Endodermal cell (in vitro differentiated cells): ENCODE measurements at places on chromosomes 12 and 14. TPM values are rescaled to one million over a fixed set of nuclear protein-coding genes. Genes with fewer than 3 reads are reported as not detected.

DNA sequence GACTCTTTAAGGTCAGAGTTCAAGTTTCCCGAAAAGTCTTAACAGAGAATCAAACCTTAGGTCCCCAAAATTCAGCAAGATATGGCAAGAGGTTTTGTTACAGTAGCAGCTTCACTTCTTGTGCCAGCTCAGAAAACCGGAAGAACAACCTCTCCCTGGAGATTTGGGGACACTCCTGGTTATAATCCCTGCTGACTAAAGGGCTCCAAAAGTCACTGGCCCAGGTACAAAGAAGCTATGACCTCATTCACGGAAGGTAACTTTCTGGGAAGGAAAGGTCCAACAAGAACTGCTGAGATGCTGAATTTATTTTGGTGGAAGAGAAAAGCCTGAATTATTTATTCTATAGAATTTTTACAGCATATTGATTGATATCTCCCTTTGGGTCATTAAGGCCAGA lies 55.6 kb upstream of the DIO2 start:
- no peak for DNase-seq

Gene WDR89
- total RNA-seq: 23.2 to 26.7 TPM (median 24.7 TPM) in 3 replicates

DNA sequence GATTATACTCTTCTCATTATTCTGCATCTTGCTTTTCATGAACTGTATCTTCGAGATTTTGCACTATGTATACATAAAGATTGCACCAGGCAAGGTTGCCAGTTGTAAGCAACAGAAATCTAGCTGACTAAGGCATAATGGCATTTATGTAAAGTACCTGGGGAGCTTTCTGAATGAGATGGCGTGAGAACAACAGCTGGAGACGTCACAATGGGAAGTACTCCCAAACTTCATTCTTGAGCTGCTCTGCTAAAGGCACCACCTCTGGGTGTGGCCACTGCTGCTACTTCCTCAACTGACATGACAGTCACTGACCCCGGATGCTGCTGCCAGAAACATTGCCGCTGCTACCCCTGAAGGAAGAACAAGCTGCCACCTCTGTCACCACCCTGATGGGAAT lies 220.7 kb downstream of the NOVA1 start:
- peak; percentile 63 for DNase-seq

DNA sequence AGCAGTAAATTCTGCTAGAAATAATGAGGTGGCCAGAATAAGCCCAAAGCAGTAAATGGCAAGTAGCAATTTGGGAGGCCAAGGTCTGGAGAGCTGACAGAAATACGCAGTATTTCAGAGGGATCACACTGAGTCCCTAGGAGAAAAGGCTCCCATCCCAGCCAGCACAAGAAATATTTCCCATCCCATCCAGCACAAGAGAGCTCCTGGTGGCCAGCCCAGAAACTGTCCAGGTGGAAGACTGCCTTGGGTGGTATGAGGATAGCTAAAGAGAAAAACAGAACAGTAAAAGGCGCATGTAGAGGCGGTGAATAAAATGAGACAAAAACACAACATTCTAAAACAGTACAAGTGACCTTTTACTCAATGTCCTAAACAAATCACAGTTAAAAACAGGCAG lies 120.7 kb downstream of the HECTD4 start:
- DNase-seq: peak; percentile 85

Gene USP44
- total RNA-seq: 30.8 and 41.5 TPM in 2 replicates

Gene TSHR
- 0.58 to 1.1 TPM (median 0.61 TPM) in 3 replicates for total RNA-seq

Gene PLCZ1
- not detected in 3 replicates for total RNA-seq

- no peak for DNase-seq
Observed at GRCh38 chr14:58824106-58824505, 186.3 kb downstream of the DACT1 start.

- no peak for DNase-seq
Observed at GRCh38 chr14:20986811-20987210, 3.0 kb upstream of the METTL17 start.

DNA sequence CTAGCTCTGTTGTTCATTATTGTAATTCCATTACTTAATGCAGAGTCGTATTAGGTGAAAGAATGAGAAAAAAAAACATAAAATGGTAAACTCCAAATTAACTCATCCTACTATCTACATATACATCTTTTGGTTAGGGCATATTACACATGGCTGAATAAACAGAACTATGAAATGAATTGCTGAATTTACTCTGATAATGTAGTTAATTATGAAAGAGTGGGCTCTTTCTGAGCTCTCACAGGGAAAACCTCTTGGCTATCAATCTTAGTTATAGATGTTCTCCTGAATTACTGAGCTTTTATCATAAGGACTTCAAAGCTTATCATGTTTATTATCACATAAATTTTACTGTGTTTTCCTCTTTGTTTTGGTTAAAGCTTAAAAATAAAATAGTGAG lies 798.5 kb upstream of the MDGA2 start:
- DNase-seq: no peak

Gene FIGNL2
- 11.7 to 18.9 TPM (median 17.7 TPM) in 3 replicates for total RNA-seq

Gene B4GALNT3
- total RNA-seq: 61.5 to 69.6 TPM (median 66.1 TPM) in 3 replicates

DNA sequence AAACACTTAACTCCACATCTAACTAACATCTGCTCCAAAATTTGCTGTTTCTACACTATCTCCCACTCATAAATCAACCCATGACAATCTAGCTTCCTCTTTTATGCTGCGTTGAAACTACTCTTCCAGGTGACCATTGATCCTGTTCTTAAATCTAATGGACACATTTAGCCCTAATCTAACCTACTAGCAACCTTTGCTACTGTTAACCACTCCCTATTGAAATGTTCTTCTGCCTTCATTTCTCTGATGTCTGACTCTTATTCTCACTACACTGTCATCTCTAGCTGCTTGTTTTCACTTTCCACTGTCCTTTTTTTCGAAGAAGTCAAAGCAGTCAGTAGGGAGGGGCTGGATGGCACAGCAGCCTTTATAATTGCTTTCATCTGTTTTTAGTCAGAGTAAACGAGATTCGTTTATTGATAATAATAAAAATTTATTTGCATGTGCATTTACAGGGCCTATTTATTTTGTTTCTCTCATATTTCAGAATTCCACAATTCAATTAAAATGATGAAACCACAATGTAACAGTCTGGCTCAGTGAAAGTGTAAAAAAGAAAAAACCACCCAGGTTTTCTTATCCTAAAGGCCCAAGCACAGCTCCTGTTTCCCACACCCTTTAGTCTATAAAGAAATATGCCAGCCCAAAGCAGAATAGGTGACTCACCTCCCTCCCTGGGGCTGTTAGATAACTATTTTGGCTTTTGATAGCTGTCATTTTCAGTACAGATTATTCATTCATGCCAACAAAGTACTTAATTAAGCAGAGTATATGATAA lies 44.9 kb downstream of the ATP2B1 start:
- no peak for DNase-seq

Gene ALX1
- total RNA-seq: 1.3 TPM in 2 replicates

DNA sequence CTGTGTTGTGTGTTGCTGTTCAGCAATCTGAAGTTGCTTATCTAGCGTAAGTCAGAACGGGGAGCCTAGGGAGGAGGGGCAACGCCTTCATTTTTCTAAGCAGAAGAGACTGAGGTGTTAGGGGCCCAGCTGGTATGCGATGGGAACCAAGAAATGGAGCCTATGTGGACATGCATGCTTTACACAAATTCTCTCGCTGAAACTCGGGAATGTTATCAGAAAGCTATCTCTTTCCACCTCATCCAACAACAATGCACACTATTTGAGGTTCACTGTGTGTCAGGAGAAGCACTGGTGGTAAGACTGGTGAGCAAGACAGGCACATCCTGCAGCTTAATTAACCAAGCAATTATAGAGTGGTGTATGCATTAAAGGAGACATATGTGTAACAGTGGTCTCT lies 89.7 kb downstream of the NRXN3 start:
- DNase-seq: no peak

Gene E2F7
- 6.4 to 22.5 TPM (median 21.0 TPM) in 3 replicates for total RNA-seq

- no peak for DNase-seq
Observed at GRCh38 chr14:49396801-49397200, 189.4 kb downstream of the RPS29 start.

GRCh38 chr14:21302013-21302835 lies 22.3 kb downstream of the RPGRIP1 start:
- DNase-seq: no peak

Gene ACOT6
- 0.27 TPM in 1 of 3 replicates, not detected in the others for total RNA-seq

DNA sequence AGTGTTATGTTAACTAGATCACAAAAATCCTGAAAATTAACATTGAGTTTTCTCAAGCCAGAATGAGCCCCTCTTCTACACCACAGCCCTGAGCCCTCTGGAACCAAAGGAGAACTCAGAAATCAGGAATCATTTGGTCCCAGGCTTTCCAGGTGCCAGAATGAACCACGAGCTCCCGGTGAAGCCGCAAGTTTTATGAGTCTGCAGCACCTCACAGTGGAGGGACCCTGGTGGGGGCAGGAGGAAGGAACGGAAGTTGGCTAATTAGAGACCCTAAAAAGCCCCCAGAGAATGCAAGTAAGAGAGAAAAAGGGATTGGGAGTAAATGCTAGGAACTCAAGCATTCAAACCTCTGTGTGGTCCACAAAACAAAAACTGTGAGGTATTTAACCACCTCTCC lies 52.9 kb upstream of the BCL2L14 start:
- peak; percentile 79 for DNase-seq

DNA sequence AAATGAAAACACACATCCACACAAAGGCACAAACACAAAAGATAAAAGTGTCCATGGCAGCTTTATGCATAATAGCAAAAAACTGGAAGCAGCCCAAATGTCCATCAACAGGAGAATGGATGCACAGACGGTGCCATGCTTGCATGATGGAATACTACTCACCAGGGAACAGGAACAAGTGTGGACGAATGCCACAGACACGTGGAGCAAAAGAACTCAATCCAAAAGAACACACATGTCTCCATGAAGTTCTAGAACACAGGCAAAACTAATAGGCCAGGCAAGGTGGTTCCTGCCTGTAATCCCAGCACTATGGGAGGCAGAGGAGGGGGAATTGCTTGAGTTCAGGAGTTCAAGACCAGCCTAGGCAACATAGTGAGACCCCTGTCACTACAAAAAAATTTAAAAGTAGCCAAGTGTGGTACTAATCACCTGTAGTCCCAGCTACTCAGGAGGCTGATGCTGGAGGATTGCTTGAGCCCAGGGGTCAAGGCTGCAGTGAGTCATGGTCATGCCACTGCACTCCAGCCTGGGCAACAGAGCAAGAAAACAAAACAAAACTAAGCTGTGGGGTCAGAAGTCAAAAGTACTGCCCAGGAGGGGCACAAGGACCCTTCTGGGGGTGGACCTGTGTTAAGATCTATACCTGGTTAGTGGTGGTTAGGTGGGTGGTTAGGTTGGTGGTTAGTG lies 7.3 kb upstream of the TMEM119 start:
- DNase-seq: no peak

- no peak for DNase-seq
Observed at GRCh38 chr12:1305791-1306500, 288.4 kb downstream of the FBXL14 start.

DNA sequence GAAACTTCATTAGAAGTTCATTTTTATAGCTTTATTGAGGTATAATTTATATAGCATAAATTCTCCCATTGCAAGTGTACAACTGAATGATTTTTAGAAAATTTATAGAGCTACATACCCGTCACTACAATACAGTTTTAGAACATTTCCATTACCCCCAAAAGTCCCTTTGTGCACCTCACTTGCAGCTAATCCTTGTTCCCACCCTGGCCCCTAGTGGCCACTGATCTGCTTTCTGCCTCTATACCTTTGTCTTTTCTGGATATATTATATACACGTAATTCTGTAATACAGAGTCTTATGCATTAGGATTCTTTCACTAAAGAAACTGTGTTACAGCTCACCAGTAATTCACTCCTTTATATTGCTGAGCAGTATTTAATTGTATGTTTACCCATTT lies 145.1 kb upstream of the DIO2 start:
- peak; percentile 61 for DNase-seq

GRCh38 chr14:87214558-87214957 lies 778.4 kb downstream of the GALC start:
- DNase-seq: no peak

Gene KRT75
- not detected in 2 replicates for total RNA-seq

DNA sequence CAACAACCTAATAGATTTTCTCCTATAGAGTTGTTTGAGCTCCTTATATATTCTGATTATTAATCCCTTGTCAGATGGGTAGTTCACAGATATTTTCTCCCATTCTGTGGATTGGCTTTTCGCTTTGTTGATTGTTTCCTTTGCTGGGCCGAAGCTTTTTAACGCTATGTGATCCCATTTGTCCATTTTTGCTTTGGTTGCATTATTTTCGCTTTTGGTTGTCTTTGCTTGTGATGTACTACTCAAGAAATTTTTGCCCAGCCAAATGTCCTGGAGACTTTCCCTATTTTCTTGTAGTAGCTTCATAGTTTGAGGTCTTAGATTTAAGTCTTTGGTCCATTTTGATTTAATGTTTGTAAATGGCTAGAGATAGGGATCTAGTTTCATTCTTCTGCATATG lies 258.4 kb upstream of the FAR2 start:
- no peak for DNase-seq

DNA sequence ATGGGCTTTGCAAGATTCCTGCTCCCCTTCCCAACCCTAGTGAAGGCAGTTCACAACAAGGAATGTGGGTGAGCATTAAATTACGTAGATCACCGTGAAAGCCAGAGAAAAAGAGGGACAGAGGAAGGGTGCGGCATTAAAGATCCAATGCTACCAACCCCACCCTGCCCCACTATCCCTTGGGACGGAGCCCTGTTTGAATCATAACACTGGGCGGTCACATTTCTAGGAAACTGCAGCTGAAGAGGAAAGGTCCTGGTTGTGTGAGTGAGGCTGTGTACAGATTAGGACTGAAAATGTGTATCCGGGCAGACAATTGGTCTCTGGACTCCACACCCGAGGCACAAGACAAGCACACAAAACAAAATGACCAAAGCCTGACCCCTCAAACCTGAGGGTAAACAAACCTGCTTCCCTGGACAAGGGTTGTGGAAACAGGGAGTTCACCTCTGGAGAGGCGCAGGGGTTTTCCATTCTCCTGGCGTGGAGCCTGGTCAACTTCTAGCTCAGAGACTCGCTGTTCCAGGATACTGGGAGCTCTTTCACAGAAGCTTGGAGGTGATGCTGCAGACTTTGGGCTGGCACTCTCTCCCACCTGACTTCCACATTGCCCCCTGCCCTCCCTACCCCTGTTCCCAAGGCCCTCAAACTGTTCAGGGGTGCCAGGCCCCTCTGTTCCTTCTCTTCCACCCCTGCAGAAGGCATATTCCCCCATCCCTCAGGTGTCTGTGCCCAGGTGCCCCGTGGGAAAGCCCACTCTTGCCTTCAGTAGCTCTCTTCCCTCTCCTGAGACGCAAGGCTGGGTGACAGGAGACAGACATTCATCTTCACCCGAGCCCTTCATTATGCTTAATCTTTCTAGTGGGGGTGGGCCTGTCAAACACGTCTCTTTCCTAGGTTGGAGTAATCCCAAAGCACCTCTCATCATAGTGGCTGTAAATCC lies 16.5 kb downstream of the NINJ2 start:
- DNase-seq: peak; percentile 42

- no peak for DNase-seq
Observed at GRCh38 chr12:77402716-77403115, 337.3 kb upstream of the E2F7 start.

GRCh38 chr12:105622220-105622619 lies 291.7 kb downstream of the C12orf75 start:
- no peak for DNase-seq
